NCI-H345 (cell line): ENCODE measurements at places on chromosomes 1 and 21.

GRCh38 chr1:181103399-181103798, 14.9 kb downstream of the IER5 start:
- DNase-seq: no peak

GRCh38 chr1:39640861-39641260, 1.4 kb upstream of the HEYL start:
- no peak for DNase-seq

- DNase-seq: no peak
Measured at GRCh38 chr1:59757197-59757747, 57.5 kb upstream of the HOOK1 start.

GRCh38 chr1:11777658-11778322, 15.8 kb downstream of the C1orf167 start:
- no peak for DNase-seq

DNA sequence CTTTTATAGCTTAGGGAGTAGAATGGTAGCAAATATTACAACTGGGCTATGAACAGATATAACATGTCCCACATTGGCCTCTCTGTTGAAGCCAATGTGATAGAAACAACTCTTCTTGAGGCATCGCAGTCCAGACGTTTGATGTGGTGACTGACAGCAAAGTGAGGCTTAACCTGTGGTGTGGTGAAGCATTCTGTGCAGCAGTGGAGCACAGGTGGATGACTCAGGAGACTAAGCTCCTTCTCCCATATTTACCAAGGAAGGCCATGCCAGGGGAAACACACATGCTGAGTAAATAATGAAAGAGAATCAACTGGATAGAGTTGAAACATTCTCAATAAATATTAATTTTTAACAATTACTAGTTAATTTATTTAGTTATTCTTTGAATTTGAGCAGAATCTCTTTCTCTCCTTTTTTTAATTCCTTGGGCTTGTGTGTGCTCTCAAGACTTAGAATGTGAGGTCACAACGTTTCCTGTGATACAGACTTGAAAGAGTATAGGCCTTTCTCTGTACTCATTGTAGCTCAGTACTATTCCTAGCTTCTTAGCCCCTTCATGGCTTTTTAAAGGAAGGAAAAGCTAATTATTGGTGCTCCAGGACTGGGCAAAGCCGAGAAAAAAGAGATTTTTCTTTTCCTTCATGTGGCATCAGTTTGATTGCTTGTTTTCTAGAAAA, 17.6 kb downstream of the CRB1 start:
- DNase-seq: no peak

- peak; percentile 63 for DNase-seq
Measured at GRCh38 chr1:64136752-64137411, 66.5 kb upstream of the UBE2U start.

GRCh38 chr1:26078286-26079177, 11.1 kb upstream of the TRIM63 start:
- no peak for DNase-seq

DNA sequence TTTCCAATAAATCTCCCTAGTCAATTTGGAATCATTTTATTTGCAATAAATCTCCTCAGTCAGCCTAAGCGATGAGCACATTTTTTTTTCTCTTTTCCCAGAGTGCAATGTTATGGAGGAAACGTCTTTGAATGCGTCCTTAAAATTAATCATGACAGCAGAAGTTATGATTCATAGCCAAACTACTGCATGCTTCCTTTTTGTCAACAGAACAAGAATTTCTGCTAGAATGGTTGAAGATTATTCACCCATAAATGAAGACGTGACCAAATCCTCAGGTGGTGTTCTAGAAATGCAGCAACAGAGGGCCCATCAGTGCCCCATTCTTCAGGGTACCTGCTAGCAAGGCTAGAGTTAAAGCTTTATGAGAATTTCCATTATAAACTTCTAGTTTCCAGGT, 407.9 kb upstream of the PKN2 start:
- no peak for DNase-seq

GRCh38 chr1:27005648-27006496, 6.8 kb downstream of the TENT5B start:
- no peak for DNase-seq

DNA sequence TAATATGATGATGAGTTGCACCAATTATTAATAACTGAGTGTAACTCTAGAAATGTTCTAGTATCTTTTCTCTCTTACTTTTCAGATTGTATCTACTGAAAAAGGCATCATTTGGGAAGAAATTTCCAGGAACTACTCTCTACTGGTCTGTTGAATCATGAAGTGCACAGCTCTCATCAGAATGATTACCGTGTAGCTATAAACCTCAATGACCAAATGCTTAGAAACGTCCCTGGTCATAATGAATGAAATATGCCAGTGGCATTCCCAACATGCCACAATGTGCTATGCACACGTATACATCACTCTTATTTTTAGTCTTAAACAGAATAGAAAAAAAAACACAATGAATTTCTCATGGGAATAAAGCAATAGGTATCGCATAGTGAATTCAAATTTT, 534.3 kb upstream of the OLFM3 start:
- no peak for DNase-seq

DNA sequence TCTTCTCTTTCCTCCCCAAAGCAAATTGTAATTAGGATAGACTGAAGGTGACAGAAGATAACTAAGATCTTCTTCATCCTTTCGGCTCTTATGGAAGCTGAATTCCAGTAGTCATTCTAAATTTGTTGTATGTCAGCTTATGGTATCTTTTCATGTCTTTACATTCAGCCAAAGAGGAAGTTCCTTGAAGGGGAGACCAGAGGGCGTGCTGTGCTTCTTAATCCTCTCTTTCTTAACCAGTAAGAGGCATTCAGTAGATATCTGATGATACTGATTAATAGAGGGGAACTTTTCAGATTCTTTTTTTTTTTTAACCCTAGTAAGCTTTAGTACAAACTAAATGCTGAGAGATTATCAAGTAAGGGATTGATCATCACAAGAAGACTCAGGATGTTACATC, 102.3 kb downstream of the OSBPL9 start:
- no peak for DNase-seq

DNA sequence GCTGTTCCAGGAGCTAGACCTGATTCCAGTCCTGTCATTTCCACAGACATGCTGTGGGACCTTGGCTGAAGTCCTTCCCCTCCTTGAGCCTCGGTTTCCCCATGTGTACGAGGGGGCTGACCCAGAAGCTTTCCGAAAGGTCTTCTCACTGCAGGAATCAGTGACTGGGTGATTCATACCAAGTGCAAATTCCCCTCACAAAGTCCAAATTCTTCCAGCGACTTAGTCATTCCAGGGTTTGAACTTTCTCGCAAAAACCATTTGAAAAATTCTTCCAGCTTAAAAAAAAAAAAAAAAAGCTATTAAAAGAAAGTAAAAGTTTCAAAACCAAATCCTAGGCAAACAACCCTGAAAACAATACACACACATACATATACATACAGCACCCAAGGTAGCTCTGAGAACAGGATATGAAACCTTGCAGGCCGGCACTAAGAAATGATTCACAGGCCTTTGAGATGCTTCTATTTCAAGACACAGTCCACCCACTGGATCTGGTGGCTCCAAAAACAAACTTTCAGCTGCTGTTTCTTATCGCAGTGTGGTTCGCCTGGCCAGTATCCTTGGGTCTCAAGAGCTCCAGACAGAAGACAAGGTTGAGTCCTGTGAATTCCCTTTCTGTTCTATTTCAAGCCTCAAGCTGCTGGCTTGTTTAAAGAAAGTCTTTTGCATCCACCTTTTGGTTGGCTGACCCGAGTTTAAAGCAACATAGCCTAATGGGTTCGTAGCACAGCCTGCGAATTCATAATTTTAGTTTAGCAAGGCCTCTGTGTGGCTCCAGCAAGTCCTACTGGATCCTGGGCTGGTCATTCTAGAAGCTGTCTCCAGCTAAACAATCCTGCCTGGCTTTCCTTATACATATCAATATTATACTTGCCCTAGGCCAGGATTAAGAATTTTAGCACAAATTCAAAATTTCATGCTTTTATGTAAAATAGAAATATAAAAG, 18.0 kb upstream of the ID3 start:
- DNase-seq: no peak

DNA sequence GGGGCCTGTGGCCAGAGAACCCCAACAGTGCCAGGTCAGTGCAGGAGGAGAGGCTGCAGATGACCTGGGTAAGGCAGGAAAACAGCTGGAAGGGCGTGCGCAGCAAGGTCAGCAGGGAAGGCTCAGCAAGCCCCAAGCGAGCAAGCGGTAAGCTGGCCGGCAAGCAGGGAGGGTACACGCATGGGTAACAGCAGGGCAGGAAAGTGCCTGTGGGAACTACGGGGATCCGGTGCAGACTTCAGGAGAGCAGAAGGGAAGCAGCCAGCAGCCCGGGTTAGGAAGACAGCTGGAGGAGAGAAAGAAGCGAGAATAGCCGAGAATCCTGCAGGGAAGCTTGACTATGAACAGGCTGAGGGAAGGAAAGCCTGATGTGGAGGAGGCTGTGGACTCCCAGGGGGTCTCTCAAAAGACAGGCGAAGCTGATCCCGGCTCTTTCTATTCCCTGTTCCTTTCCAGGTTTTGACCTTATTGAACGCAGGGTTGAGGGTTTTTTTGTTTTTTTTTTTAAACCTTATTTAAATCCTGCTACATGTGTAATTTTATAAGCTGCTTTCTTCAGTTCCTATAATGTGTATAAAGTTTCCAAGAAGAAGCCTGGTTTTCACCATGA, 20.9 kb downstream of the UMODL1 start:
- no peak for DNase-seq

- no peak for DNase-seq
Measured at GRCh38 chr1:104082221-104082620, 332.5 kb downstream of the AMY1C start.

DNA sequence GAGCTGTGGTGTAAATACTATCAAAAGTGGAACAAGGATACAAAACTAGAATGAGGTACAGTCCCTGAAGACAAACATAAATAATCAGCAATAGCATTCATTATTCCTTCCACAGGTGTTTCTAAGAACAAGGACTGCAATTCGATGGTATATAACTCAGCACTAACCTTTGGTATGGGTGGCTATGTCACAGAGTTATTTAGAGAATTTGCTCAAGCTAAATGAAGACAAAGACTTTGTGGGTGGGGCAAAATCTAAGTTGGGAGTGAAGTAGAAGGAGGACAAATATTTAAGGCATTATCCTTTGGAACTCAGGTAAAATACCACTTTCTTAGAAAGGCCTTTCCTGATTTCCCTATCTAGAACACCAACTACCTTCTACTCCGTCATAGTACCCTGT, 51.5 kb upstream of the CNN3 start:
- DNase-seq: no peak

DNA sequence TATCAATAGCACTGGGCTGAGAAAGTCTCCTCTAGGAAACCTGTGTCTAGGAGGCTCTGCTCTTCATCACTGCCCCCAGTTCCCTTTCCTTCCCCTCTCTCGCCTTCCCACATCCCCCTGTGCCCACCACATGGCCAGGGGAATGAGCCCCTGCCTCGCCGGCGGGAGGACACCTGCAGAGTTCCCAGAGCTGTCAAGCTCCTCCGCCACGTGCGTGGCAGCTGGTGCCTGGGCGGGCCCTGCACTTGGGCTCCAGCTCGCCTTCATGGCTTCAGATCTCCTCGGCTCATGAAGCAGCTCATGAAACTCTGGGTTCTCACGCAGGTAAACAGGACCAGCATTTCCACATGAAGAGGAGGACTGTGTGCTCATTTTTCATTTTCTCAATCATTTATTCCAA, 62.8 kb downstream of the SIM2 start:
- DNase-seq: no peak

DNA sequence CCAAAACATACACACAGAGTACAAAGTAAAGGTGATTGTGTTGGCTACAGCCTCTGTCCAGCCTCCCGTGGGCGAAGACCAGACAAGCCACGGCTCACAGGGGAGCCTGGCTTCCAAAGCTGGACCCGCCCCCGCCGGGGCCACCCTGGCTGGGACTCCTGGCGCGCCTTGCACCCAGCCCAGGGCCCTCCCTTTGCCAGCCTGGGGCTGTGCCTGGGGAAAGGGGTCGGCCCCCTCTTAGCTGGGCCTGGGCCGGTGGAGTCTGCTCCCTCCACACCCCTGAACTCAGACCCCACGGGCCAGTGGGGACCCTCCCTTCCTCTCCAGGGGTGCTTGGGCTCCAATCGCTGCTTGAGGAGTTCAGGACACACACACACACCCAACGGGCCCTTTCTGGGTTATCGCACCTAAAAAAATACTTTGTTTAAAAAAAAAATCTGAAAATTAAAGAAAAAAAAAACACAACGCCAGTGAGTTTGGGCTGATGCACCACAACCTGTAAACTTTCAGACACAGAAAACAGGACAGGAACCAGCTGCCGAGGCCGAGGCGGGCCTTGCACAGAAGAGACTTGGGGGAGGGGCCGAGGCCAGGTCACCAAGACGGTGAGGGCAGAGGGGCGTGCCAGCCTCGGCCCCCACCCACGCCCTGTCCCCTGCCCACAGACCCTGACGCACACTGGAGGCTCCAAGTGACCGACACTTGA, 56.3 kb downstream of the KCNAB2 start:
- DNase-seq: no peak

DNA sequence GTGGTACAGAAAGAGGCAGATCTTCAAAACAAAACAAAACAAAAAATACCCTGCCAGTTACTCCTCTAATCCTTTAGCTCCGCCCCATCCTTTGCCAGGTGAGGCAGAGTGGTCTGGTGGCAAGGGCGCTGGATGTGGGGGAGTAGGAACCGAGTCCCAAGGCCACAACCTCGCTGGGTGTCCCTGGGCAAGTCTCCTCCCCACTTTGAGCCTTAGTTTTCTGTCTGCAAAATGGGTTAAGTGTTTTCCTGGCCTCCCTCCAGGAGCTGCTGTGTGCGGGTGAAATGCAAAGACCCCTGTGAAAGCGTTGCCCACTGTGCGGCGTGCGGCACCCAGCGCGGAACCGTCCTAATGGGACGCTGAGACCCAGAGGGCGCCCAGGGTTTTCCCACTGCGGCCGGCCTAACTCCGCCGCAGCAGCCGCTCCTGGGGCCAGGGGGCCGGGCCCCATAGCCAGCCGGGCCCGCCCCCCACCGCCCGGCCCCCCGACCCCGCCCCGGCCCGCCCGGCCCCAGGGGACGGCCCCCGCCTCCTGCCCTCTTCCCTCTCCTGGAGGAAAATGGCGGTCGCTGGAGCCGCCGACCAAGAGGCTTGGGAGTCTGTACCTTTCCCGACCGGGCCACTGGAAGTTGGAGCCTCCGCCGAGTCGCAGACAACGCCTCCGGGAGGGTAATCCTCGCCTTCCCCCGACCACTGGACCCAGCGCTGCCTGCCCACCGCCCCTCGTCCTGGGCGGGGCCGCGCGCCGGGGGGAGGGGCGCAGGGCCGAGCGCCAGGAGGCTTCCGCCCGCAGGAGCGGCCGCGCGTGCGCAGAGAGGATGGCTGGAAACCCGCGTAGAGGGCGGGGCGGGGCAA, at the start of the genes ERMAP and SVBP:
ERMAP (plus strand) TSS at position 538 of the 855 bp plus-strand sequence. CDS start 13,327 bp downstream, outside the sequence.
SVBP (minus strand) TSS at position 813 of the 855 bp plus-strand sequence. CDS start 853 bp downstream, outside the sequence.
- DNase-seq: peak; percentile 92

GRCh38 chr21:33088384-33088783, 18.4 kb downstream of the OLIG1 start:
- DNase-seq: no peak
